CD4-positive, alpha-beta T cell treated with Interleukin-17A for 4 hours (primary cell): ENCODE measurements at places on chromosomes 2 and 18.

GRCh38 chr2:219273937-219274336, 5.2 kb upstream of the DNAJB2 start:
- no peak for DNase-seq

DNA sequence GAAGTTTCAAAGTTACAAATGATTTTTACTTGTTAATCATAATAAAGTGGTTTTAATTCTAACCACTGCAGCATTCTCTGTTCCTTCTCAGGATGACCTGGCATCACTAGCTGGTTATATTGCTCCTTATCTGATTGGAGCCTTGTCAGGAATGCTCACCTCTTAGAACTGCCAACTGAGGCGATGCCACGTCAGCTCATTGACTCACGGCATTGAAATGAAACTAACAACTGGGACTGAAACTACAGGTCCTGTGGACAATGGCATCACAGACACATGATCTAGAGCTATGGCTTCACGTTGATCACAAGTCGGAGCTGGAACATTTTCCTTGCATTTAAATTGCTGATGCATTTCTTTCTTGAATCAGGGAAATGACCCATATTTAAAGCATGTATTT, 54.9 kb upstream of the MAP2 start:
- DNase-seq = no peak

GRCh38 chr2:222813177-222813843, 47.5 kb upstream of the ACSL3 start:
- DNase-seq = no peak

- DNase-seq = no peak
These were observed 92.9 kb downstream of the COL5A2 start for GRCh38 chr2:189086710-189087109.

GRCh38 chr2:204608237-204608939, 63.1 kb downstream of the PARD3B start:
- DNase-seq = no peak

DNA sequence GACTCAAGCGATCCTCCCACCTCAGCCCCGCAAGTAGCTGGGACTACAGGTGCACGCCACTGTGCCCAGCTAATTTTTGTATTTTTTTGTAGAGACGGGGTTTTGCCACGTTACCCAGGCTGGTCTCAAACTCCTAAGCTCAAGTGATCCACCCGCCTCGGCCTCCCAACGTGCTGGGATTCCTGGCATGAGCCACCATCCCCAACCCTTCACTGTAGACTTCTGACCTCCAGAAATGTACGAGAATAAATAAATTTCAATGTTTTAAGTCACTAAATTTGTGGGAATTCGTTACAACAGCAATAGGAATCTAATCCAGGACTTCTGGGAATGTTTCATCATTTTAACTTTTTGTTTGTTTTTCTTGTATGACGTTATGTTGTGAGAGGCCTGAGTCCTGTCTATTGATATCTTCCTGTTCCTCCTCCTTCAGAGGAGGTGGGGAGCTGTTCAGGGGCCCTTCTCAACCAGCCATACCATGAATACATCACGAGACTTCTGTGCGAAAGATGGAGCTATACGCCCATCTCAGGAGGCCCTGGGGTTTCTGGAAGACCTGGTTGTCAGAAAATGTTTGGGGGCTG, 40.0 kb downstream of the TEX44 start:
- DNase-seq = no peak

DNA sequence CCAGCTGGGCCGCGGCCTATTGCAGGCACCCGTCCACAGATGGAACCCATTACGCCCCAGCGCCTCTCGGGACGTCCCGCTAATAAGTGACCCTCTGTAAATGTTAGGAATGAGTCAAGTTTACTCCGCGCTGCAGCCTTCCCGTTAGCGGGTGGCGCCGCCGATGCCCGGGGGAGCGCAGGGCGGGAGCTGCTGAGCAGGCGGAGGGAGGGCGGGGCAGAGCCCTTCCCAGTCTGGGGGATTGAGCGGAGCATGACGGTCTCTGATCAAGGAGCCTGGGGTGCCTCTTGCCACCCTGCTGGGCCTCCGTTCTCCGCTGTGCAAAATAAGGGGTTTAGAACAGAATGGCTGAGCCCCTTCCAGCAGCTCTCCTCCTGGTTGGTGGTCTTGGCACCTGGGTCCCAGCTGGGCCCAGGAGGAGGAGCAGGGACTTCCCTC, 10.5 kb downstream of the CROCC2 start:
- DNase-seq = no peak

DNA sequence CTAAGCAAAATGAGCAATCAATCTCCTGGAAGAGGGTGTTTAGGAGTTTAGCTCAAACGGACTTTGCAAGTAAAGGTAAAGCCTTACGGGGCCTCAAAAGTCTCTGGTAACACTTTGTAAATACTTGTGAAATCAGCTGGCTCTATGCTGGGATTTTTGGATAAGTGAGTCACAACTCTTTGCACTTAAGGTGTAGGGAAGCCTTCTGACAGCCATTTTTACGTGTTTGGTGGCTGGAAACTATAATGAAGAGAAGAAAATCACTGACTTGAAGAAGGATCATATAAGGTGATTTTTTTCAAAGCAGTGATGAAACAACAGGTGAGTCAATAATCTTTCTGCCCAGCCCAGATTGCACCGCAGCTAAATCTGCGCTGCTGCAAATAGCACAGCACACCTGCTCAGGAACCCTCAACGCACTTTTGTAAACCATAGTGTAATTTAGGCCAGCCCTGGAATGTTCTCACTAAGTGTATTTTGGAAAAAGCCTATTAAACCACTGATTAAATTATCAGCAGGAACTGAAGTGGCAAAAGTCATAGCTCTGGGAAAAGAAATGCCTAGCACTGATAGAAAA, 218.8 kb downstream of the AGPS start:
- DNase-seq = no peak

DNA sequence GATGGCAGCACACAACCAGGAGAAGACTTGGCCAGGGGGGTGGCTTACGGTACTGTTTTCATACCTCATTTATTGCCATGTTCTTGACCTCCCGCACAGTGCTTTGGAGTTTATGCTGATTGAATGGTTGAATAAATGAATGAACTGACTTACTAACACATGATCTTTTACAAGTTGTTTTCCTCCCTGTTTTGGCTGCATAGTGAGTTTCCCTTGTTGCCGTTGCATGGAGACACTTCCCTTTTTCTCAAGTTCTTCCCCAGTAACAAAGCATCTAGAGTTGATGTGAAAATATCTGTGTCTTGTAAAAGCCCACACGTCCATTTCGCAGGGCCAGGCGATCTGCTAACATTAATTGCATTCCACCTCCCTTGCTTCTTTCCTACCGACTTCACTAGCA, 35.7 kb upstream of the RAB1A start:
- no peak for DNase-seq

- no peak for DNase-seq
These were observed 49.4 kb downstream of the TSPYL6 start for GRCh38 chr2:54206596-54206995.
